ENCODE measurements at places on chromosomes 6 and 20. TPM values are rescaled to one million over a fixed set of nuclear protein-coding genes. Genes with fewer than 3 reads are reported as not detected.
A peak's percentile ranks its signal among the peaks of the same experiment; 100 is the strongest.

DNA sequence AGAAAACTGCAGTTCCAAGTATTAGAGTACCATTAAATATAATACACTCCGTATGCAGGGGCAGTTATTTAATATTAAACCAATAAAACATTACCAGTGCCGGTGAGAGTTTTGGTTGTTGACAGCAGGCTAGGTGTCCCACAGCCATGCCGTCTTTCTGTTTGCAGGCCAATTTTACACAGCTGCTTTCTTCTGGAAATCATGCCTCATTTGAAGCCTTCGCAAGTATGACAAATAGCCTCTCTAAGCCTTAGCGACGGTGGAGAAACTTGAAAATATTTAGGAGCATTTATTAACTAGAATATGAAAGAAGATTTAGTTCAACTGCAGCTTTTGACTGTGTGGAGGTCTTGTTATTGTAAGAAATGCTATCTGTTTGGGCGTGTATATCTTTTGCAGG is 226.0 kb downstream of the BMP2 start:
- DNase-seq: peak; percentile 15

GRCh38 chr6:123687864-123688263 is 51.1 kb upstream of the TRDN start:
- no peak for DNase-seq

- DNase-seq: no peak
Measured at GRCh38 chr20:48741669-48742068, 86.1 kb downstream of the PREX1 start.

DNA sequence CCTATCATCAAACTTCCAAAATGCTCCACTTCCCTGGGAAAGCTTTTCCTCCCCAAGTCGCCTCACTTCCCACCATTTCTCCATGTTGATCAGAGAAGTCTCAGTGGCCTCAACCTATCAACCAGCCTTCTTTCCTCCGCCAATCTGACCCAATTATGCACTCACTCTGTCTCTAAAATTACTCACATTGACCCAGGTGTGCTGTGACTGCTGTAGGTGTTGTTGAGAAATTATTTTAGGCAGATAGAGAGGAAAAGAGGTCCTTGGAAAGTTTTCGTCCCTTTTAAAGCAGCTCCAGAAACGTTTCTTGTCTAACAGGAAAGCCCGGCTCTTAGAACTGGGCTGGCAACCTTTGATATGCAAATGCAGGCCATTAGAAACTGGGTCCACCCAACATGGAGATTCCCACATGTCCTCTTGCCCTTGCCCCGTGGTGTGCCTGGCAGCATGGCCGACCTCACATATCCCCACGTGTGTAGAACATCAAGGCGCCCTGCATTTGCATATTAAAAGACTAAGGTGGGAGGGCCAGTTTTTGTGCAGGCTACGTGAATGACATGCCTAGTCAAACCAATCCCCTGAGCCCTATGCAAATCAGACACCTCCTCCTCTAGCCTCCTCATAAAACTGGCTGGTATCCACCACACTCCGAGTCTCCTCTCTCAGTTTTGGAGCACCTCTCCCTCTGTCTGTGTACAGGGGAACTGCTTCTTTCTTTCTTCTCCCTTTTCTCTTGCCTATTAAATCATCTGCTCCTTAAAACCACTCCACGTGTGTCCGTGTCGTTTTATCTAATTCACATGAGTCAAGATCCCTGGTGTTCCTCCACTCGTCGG is 12.9 kb downstream of the IPCEF1 start:
- no peak for DNase-seq

DNA sequence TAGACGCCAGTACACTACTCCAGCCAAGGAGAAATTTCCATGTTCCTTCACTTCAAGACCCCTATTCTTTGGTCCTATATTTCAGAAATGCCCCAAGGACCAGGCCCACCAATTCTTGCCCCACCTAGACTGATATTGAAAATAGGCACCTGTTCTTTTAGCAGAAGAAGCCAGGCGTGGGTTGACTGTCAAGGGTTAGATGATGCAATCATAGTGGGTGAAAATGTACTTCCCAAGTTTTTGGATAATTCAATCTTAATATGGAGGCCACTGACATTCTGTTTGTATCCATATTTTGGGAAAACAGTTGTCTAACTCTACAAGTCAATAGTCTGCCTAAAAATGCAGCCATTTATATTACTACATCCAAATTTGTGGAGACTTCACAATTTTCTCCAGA is 21.0 kb upstream of the SNAP91 start:
- DNase-seq: no peak

DNA sequence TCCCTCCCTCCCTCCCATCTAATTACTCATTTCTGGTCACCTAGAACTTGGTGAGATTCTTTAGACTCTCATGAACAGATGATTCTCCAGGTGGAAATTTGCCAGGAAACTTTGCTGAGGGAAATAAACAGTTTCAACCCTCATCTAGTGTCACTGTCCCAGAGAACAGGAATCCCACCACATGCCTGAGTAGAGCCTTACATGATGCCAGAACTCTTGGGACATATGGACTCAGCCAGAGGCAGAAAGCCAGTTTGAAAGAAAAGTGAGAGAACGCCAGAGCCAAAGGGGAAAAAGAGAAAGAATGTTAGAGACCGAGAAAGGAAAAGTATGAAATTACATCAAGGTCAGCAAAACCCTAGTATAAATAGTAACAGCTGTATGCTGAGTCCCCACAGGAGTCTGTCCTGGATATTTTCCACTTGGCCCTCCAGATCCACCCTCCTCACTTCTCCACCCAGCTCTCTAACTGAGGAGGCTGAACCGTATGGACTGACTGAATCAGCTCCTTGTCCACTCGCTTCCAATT is 127.5 kb upstream of the COL21A1 start:
- DNase-seq: peak; percentile 93

- DNase-seq: no peak
Measured at GRCh38 chr6:12557765-12558164, 158.8 kb upstream of the PHACTR1 start.

- DNase-seq: peak; percentile 65
Measured at GRCh38 chr6:129672881-129673631, 36.9 kb downstream of the ARHGAP18 start.

GRCh38 chr6:4637691-4638433 is 138.3 kb upstream of the CDYL start:
- no peak for DNase-seq

DNA sequence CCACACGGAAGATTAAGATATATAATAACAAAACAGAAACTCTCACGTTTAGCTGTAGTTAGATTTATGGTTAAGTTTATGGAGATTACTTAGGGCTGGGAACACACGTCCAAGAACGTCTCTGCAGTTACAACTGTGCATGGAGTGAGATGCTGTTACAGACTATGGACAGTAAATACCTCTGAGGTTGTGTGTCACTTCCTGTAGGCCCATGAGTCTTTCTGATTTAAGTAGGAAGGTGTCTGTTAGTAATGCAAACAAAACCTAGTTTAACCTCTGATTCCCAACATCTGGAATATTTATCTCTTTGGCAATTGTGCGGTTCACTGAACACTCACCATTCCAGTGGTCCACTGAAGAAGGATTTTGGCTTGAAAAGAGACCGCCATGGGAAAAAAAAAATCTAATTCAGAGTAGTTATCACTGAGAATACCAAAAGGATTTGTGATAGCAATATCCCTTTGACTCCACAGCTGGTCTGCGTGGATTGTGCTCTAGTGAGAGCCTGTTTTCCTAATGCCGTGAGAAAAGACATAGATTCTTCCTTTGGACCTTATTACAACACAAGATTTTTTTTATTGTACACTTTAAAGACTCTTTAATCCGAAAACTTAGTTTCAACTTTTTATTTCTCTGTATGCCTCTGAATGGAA is 478.2 kb upstream of the CITED2 start:
- peak; percentile 54 for DNase-seq

- DNase-seq: no peak
Measured at GRCh38 chr6:149032599-149033405, 284.7 kb upstream of the TAB2 start.

Gene SLC22A23
- 4.4 TPM for polyA plus RNA-seq

Gene IRAK1BP1
- polyA plus RNA-seq: 2.9 TPM

Gene GDAP1L1
- 0.23 TPM for polyA plus RNA-seq

Gene ADA
- polyA plus RNA-seq: 8.0 TPM

All from muscle of back (tissue), 13 donors.